ENCODE measurements at places on chromosomes 16 and 17.

DNA sequence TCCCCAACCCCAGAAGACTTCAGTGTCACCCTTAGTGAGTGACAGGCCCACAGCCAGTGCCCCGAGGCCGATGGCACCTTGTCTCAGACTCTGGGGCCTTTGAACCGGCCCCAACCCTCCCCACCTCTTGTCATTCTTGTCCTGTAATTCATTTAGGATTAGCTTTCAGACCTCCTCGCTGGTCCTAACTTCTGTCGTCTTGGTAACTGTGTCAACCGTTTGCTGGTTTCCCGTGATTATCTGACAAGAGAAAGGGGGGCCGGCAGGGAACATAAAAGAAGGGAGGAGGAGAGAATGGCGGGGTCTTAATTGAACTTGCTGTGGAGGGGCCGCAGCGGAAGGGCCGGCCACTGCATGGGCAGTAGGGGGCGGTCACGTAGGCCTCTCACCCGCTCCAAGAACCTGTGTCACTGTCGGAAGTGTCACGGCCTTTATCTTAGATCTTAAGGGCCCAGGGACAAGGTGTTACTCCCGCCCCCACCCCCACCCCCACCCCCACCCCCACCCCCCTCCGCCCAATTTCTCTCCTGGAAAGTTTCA is 46.5 kb upstream of the GSE1 start:
- no peak for DNase-seq

- DNase-seq: no peak
Measured at GRCh38 chr17:260031-260791, 78.8 kb upstream of the DOC2B start.

DNA sequence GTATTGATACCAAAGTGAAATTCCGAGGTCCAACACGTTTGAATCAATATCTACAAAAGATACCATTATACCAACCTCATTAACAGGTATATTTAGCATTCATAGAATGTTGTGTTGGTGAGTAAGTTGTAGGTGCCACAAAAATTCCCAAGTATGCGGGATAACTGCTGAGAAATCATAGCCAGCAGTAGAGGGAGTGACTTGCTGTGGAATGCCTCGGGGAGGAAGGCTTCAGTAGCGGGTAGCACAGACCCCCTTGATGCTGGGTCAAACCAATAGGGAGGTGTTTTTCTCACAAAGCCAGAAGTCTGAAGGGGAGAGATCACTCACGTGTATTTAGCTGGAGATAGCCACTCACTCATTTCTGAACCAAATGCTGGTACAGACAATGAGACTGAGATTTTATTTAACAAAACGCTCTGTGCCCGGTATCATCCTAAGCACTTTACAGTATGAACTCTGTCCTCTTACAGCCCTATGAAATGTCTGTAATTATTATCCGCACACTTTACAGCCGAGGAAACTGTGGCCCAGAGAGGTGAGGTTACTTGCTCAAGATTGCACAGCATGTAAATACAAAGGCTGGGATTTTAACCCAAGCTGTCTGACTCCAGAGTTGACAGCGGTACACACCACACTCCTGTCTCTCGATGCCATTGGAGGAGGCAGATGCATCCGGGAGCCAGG is 23.1 kb downstream of the HSBP1 start:
- no peak for DNase-seq

DNA sequence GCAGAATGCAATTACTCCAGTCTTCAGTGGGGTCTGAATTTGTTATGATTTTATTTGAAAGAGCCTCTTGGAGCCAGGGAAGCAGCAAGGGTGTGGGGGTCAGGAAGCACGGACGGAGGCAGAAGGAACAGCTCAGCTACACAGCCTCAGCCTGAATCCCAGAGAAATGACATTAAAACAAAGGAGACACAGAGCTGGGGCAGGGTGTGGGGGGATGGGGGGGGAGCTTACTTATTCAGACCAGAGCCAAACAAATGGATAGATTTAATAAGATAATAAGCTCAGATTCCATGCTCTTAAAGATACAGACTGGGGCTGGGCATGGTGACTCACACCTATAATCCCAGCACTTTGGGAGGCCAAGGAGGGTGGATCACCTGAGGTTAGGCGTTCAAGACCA is 195.3 kb downstream of the ZNF423 start:
- DNase-seq: no peak

DNA sequence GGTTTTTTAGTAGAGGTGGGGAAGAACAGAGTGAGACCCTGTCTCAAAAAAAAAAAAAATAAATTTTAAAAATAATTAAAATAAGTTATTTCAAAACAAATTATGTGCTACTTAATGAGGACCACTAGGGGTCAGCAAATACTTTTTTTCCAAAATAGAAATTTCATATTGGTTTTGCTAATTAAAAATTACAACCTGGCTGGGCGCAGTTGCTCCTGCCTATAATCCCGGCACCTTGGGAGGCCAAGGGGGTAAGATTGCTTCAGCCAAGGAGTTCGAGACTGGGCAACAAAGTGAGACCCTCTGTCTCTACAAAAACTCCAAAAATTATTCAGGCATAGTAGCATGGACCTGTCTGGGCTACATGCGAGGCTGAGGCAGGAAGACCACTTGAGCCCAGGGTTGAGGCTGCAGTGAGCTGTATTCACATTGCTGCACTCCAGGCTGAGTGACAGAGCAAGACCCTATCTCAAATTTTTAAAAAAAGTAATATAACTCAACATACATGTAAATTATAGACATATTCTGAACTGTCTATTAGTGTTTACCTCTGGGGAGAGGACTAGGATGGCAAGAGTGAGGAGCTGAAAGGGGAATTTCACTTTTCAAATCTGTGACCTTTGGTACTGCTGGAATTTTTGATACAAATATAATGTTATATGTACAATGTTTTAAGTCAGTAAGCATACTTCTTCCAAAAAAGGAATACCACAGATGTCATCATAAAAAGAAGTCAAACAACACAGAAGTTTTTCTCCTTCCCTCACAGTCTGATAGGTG is 8.1 kb downstream of the MEIOB start:
- DNase-seq: no peak

DNA sequence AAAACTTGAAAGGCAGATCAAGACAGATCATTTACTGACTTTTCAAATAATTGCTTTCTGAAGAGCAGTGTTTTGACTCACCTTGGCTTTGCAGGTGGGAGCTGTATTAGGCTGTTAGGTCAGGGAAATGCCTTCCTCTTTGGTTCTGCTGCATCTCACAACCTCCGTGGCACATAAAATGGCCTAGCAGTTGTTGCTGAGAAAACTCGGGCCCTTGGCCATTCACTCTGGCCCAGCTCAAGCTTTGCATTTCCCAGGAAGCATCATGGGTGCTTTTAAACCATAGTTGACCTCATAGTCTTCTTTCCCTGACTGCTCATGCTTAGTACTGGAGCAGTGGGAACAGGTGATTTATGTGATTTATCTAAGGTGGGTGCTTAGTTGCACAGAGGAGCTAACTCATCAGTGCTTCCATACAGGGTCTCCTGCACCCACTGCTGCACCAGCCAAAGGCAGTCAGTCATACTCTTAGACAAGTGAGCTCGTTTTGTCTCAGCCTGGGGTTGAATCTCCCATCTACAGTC is 83.6 kb downstream of the KSR1 start:
- DNase-seq: no peak

DNA sequence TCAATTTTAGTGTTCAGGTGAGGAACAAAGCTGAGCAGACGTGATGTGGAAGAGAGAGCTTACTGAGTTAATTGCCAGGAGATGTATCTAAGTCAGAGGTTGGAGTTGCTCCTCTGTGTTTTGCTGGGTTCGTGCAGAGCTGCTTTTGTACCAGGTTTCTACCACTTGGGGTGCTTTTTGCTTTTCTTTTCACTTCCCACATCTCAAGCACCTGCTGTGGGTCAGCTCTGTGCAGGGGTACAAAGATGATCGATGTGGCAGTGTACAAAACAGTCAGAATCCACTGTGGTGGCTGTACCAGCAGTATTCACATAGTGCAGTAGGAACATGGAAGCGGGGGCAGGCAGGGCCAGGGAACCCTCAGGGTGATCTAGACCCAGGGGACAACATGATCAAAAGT is 14.8 kb downstream of the UNK start:
- no peak for DNase-seq

GRCh38 chr16:1495211-1495888 is 2.2 kb downstream of the TELO2 start:
- no peak for DNase-seq

DNA sequence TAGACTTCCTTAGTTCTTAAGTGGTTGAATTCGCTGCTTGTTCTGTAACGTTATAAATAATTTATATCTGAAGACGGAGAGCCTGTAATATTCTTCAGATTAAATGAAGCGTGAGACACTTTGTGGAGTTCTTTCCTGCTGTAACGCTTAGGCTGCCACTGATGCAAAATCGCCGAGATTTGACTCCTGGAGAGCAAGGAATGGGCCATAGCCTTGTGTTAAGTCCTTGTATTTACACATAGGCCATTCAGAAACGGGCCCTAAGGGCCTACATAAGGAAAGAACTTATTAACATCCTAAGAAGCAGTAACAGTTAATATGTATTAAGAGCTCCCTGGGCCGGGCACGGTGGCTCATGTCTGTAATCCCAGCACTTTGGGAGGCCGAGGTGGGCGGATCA is 936 bp downstream of the EMC6 start:
- no peak for DNase-seq

DNA sequence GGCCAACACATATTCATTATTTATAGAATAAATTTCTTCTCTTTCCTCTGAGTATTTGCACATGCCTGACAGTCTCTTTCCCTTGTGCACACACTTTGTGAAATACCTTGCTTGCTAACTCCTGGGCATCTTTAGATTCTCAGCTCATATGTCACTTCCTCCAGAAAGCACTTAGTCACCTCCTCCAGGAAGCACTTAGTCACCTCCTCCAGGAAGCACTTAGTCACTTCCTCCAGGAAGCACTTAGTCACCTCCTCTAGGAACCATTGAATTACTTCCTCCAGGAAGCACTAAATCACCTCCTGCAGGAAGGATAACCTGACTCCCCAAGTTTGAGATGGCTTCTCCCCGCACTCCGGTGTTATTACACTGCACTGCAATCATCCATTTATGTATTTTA is 462.5 kb upstream of the EEF2KMT start:
- DNase-seq: no peak

DNA sequence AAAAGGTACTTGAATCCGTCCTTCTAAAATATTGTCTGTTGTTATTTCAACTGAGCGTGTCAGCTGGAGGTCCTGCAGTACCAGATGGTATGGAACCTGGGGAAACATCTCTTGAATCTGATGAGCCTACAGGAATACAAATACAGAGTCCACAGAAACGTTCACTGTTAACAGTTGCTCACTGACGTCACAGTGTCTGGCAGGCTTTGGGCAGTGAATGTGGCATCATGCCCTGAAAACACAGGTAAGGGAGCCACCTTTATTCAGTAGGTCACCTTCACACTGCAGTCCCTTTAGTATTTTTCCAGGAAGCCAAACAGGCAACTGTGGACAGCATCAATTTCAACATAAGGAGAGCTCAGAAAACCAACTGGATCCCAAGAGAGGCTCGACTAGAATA is 56.1 kb downstream of the AMFR start:
- DNase-seq: no peak

DNA sequence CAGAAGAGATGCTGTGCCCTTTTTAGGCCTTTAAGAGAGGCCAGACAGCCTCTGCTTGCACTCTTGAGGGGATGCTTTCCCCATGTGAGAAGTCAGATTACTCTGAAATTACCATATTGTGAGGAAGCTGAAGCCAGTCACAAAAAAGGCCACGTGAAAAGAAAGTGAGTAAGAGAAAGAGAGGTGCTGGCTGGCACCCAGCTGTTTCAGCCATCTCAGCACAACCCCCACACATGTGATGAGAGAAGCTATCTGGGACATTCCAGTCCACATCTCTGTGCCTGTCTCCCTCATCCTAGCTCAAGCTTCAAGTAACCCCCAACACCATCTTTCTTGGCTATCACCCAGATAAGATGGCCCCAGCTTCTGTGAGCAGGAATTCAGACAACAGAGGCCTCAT is 131.4 kb downstream of the HS3ST2 start:
- no peak for DNase-seq
